Activated CD4-positive, alpha-beta T cell treated with anti-CD3 and anti-CD28 coated beads, Interleukin-2, Interleukin-6, amounts not matched to agents 100 ng/mL and 50 ng/mL, durations not matched to agents 16 hours and 8 hours (primary cell): ENCODE measurements at places on chromosomes 6 and 20.
A peak's percentile ranks its signal among the peaks of the same experiment; 100 is the strongest.

GRCh38 chr6:46175446-46175845 is 4.7 kb upstream of the ENPP5 start:
- peak; percentile 74 for DNase-seq

GRCh38 chr6:137601471-137601870 is 107.3 kb upstream of the OLIG3 start:
- DNase-seq: no peak

- no peak for DNase-seq
These were observed 18.6 kb downstream of the ADGRF1 start for GRCh38 chr6:47023573-47023972.

GRCh38 chr6:166660157-166660688 is 33.2 kb upstream of the RPS6KA2 start:
- DNase-seq: no peak

GRCh38 chr20:38208523-38208922 is 43.5 kb upstream of the TGM2 start:
- no peak for DNase-seq

GRCh38 chr6:121748850-121749249 is 313.4 kb downstream of the GJA1 start:
- no peak for DNase-seq

DNA sequence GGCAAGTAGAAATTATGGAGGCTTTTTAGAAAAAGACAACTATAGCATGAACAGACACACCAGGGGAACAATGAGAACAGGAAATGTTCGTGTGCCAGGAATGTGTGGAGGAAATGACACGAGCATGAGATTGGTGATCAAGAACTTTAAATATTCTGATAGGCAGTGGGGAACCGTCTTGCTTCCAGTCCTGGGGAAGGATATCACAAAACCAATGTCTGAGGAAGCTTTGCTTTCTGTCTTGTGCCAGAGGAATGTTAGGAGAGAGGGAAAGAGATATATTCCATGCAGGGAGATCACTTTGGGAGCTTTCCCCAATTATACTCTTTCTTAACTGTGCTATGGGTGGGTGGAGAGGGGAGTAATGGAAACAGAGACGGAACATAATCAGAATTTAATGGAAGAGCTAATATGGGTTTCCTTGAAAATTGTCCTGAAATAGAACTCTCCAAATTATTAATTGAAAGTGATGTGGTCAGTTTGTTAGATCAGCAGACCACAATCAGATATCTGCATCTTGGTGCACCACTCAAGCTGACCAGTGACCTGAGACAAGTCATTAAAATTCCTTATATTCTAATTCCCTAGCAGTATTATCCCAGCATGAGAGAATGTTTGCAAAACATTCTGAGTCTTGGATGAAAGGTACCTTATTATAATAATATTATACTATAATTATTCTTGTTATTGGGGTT is 178.2 kb downstream of the SOX4 start:
- no peak for DNase-seq
